ENCODE measurements at places on chromosomes 4 and X.
A peak's percentile ranks its signal among the peaks of the same experiment; 100 is the strongest.

- peak; percentile 35 for DNase-seq
Observed at GRCh38 chr4:140049849-140050637, 103.9 kb downstream of the MAML3 start.

- DNase-seq: no peak
Observed at GRCh38 chr4:95963456-95963855, 123.6 kb downstream of the PDHA2 start.

DNA sequence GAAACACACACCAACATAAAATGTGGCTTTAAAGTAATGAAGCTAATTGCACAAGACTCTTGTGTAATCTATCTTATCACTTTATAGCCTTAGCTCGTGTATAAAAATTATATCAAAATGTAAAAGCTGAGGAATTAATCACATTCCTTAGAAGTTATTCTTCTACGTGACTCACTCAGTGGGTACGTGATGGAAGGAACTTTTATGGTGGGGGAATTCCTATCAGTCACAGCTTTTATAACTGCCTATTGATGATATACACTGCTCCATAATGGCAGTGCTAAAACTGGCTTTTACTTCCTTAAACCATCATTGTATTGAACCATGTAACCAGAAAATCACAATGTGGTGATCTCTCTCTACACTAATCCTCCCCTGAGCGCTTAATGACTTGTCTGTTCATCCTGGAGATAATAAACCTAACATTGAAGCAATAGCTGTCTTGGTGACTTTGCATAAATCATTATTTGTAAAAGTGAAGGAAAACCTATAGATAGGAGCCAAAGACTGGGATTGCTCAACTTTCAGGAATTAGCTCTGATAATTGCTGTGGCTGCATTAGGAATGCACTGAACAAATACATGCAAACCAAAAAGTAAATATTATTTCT, 276.7 kb downstream of the GBA3 start:
- DNase-seq: no peak

- no peak for DNase-seq
Observed at GRCh38 chrX:77723681-77724080, 62.3 kb downstream of the ATRX start.

DNA sequence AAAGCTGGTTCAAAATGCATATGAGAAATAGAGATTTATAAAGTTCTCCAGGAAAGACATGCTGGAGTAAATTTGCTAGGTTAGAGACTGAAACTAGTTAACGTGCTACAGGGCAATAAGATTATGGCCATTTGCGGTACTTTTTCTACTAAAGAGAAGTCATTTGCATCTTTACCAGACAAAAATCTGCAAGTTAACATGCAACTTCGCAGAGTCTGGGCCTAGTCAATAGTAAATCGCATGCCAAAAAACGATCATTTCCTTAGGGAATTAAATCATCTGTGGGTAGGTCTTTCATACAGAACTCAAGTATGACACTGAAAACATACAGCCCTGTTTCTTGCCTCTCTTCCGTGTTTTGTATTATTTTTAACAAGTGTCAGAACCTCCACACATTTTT, 32.8 kb upstream of the REST start:
- DNase-seq: no peak

DNA sequence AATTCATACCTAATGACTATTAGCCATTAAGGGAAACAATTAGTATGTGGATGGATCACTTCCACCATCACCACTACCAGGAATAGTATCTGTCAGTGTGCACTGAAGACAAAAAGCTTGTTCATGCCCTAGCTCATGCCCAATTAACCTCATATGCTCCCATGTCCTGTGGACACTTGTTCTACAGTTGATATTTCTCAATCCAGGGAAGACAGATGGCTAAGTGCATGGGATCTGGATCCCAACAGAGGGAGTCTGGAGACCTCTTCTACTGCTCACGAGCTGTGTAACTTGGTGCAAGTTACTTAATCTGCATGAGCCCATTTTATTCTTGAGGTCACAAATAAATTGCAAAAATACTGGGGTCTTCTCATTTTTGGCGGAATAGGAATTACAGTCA, 23.7 kb downstream of the AMOT start:
- no peak for DNase-seq

- DNase-seq: no peak
Observed at GRCh38 chr4:35461931-35462659, 782.2 kb downstream of the ARAP2 start.

DNA sequence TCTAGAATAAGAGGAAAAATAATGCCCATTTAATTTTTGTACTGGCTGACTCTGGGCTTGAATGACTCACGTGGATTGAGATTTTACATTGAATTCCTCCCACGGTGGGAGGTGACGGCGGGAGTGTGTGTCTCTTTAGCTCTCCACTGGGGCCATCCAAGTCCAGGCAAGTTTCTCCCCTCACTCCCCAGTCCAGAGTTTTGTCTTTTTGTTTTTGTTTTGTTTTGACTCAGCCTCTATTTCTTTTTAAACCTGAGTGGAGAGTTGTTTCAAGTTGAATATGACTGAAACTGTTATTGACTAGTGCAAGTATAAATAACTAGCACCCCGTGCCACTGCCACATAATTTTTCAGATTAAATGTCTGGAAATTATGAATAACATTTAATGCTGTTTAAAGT, 13.6 kb downstream of the CHST7 start:
- no peak for DNase-seq

DNA sequence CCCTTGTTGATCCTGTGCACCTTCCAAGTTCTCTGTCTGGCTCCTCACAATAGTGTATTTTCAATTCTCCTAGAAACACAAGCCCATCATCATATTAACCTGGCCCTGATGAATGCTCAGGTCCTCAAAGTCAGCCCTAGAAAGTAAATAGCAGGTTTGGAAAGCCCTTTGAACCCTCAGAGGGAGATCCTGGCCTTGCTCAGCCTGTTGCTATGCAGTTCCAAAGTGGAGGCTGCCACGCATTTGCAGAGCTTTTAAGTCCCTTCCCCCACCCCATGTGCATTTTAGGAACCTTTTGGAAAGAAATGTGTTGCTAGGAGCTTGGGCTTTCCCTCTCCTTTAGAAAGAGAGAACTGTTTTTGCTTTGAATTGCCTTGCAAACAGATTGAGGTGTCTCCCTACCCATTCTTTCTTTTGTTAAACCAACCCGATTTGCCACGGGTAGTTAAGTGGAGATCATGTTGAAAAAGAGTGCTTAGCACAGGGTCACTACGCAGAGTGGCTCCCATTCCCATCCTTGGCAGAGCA, 12.2 kb downstream of the MAMLD1 start:
- DNase-seq: no peak

- no peak for DNase-seq
Observed at GRCh38 chr4:38948551-38948950, 80.9 kb downstream of the FAM114A1 start.

DNA sequence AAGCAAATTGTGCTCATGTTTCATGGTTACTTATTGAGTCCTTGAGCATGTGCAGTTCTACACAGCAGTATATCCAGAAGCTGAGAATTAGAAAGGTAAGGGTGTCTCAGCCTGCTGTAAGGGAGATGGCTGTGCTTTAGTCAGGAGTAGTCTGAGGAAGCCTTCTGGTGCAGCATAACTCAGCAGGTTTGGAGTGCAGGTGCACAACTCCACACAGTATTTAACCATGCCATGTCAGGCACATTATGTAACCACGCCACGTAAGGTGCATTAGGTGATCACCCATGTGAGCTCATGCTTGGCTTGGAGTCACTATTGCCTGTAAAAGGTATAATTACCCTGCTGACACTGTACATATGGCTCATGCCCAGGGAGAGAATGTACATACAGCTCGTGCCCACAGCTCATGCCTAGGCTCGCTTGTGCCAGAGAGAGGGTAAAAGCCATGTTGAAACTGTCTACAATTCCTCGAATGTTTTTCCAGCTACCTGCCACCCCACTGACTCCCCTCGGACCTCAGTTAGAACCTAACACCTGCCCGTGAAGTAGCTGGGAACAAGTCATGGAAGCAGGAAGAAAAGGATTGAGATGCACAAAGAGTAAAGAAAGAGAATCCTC, 37.8 kb downstream of the UCHL1 start:
- DNase-seq: no peak

DNA sequence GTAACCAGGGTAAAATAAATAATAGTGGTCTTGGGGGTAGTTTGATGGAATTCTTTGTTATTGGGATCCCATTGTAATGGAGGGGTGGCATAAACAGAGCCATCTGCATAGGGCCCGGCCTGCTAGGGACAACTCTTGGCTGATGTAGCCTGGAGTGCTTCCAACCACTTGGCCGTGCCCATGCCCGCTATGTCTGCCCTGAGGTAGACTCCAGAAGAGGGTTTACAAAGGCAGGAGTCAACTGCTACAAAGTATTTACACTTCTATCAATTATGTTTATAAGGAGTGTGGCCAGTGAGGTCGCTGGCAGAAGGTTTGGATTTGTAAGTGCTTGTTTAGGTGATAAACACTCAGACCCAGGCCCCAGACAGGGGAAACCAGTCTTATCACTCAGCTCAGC, 8.1 kb downstream of the RASL11B start:
- DNase-seq: no peak

DNA sequence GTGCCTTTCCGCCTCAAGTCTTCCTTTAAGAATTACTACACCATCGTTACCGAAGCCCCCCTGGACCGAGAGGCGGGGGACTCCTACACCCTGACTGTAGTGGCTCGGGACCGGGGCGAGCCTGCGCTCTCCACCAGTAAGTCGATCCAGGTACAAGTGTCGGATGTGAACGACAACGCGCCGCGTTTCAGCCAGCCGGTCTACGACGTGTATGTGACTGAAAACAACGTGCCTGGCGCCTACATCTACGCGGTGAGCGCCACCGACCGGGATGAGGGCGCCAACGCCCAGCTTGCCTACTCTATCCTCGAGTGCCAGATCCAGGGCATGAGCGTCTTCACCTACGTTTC, 2.2 kb downstream of the PCDH10 start:
- peak; percentile 39 for DNase-seq

DNA sequence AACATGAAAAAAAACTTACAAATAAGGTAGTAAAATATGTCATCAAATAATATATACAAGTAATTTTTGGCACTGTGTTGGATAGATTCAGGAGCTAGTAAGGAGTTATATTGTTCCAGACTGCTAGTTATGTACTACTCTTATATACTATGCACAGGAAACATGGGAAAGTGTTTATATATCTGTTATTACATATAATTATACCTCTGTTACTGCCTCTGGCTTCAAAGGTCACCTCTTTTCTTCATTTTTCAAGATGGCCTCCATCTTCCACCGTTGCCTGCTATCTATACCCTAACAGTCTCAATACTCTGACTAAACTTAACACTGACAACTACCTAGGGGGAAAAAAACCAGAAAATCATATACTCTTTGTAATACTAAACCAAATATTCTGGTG, 29.5 kb downstream of the LIN54 start:
- no peak for DNase-seq

GRCh38 chr4:53734584-53735353, 143.5 kb upstream of the LNX1 start:
- no peak for DNase-seq

GRCh38 chr4:159027535-159027934, 75.3 kb upstream of the RAPGEF2 start:
- DNase-seq: no peak

GRCh38 chrX:154502098-154502497, 11.7 kb upstream of the SLC10A3 start:
- DNase-seq: no peak

DNA sequence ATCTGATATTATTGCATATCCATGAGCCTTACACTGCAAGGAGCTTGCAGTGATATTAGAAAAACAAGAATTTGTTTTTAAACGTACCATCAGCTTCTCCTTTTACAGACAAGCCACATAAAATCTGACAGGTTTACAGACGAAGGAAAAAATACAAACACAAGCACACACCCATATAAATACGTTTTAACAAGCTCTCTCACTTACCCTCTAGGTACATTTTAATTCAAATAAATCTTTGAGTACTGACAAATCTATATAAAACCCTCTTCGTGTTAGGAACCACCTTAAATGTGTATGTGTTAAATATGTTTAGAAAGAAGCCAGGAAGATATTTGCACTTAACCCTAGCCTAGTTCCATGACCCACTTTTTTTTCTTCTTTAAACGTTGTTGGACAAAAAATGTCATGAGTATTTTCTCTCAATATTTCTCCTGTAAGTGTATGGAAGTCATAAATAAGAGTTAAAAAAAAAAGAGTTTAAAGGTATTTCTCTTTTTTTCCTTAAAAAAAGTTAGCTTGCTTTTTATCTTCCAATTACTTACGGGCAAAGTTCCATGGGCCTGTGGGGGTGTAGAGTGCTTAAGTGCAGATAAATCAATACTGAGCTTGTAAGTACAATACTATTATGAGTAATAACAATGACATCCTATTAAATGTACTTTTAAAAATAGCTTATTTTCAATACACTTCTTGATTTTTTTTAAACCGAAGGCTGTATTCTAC, 1.5 kb downstream of the ARAP2 start:
- DNase-seq: no peak

- no peak for DNase-seq
Observed at GRCh38 chr4:87109121-87109520, 111.3 kb downstream of the KLHL8 start.

DNA sequence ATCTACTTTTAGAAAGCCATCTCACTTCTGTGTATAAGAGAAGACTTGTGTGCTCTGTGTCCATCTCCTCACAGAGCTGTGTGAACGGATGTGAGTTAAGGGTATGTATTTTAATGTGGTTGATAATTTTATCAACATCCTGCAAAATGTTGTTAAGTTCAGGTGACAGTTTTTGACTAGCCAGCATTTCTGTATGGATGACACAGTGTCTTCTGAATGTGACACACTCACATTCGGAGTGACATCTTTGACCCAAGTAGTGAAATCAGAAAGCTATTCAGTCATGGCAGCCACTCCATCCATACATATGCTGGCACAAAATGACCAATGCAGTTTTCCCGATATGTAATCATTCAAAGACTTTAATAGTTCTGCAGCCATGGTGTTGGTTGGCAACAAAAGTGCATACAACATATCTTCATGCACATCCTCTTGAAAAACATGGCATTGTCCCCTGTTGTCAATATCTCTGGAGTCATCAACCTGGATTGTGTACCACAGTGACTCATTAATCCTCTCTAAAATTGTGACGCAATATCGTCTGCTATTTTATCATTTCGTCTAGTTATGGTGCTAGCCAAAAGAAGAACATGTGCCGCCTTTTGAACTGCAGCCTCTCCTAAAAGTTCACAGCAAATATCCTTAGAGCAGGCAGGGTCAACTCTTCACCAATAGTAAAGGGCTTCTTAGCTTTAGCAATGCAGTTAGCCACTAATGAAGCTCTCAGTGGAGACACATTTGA, 6.8 kb upstream of the FGF2 start:
- no peak for DNase-seq

DNA sequence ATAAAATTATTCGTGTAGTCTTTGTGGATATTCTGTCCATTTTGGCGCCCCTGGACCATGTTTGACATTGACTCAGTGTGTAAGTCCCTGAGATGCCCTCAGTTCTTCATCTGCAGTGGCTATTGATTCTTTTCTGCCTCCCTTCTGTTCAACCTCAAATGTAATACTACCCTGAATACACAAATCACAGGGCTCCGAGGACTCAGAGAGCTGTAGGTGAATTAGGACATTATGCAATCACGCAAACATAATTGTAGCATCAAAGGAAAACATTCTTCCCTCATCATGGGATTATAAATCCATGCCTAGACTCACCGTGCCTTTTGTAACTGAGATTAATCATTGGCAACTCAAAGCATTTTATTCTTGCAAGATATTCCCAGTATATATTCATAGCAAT, 161.4 kb upstream of the PACRGL start:
- no peak for DNase-seq

- DNase-seq: no peak
Observed at GRCh38 chrX:22538580-22538979, 265.9 kb downstream of the CBLL2 start.

GRCh38 chr4:72496119-72496518, 72.9 kb downstream of the ADAMTS3 start:
- DNase-seq: no peak

- DNase-seq: no peak
Observed at GRCh38 chr4:71251261-71251660, 87.6 kb upstream of the SLC4A4 start.
